Stimulated activated CD8-positive, alpha-beta memory T cell treated with anti-CD3 and anti-CD28 coated beads, Interleukin-4, amount 100 ng/mL, for 1 hour (primary cell): ENCODE measurements at places on chromosomes 4 and X.

GRCh38 chrX:53223955-53224859 is 800 bp downstream of the KDM5C start:
- DNase-seq = no peak

- DNase-seq = no peak
Observed at GRCh38 chr4:151912632-151913031, 151.8 kb upstream of the GATB start.

- no peak for DNase-seq
Observed at GRCh38 chrX:8364369-8365141, 100.1 kb upstream of the VCX3B start.

- no peak for DNase-seq
Observed at GRCh38 chr4:54586320-54586955, 71.3 kb upstream of the KIT start.

GRCh38 chr4:10226756-10227155 is 110.2 kb upstream of the WDR1 start:
- DNase-seq = no peak

GRCh38 chr4:88989990-88990389 is 67.0 kb downstream of the FAM13A start:
- no peak for DNase-seq

DNA sequence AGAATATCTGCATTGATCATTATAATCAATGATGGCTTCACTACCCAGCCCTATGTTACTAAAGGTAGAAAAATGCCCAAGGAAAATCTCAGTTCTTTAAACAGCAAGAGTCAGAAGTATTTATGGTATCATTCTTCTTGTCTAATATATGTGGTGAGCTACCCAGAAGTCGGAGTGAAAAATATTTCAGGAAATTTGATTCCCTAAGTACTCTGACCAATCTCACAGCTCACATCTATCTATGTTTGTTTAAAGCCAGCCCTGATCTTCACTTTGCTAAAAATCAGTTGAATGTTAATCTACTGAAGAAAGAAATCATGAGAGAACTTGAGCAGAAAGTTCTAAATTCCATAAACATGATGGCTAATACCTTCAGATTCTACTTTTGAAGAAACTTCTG is 522.9 kb upstream of the SLIT2 start:
- no peak for DNase-seq

GRCh38 chr4:184823014-184823413 is 2.8 kb downstream of the ACSL1 start:
- DNase-seq = no peak

DNA sequence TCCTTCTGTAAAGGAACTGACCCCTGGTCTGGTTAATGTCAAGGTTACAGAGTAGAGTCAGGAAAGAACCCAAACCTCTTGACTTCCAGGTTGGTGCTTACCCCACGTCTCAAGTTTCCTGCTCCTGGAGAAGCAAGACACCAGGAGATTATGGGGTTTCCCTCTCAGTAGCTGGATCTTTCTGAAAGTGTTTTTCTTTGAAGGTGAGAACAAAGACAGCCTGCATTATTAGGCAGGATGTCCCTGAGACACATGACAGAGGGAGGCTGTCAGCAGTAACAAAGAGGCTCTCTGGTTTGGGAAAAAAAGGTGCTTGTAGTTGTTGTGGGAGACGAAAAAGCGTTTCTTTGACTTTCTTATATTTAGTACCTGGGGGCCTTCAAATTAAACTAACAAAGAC is 44.7 kb upstream of the IGFBP7 start:
- no peak for DNase-seq

DNA sequence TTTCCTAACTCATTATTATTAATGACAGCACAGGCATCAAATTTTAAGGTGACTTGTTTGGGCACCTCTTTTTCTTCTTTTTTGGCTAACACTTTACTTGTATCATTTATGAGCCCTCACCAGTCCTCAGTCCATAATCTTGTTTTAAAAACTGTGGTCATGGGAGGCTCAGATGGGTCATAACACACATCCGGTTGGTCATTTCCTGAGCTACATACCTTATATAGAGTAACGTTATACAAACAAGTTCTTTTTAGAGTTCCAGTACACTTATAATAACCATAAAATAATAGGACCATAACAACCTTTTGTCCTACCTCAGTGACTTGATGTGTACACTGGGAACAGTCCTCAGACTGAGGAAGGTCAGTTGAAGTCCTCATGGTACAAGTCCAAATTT is 21.1 kb upstream of the PLS3 start:
- no peak for DNase-seq

DNA sequence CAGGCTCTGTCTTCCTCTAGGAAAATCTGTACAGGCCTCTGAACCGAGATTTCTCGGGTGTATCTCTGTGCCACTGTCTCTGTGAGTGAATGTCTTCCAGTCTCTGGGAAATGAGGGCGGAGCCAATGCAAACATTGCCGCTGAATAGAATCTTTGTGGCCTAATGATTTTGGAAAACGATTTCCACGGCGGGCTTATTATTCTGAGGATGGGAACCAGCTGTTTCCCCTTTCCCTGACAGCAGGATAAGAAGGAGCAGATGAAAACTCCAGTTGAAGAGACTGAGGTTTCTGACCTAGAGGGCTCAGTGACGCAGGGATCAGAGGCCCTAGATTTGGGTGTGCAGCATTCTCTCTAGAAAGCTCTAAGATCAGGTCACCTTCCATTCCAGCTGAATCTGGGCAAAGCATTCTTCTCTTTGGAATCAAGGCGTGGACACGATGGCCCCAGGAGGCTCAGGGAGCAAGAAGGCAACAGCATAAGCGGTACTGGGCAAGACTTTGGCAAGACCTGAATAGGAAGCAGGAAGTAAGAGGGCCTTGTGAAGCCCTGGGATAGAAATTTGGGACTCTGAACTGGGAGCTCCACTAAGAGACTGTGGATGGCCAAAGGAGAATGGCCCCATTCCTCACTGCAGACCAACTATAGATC is 47.3 kb downstream of the PJA1 start:
- no peak for DNase-seq

DNA sequence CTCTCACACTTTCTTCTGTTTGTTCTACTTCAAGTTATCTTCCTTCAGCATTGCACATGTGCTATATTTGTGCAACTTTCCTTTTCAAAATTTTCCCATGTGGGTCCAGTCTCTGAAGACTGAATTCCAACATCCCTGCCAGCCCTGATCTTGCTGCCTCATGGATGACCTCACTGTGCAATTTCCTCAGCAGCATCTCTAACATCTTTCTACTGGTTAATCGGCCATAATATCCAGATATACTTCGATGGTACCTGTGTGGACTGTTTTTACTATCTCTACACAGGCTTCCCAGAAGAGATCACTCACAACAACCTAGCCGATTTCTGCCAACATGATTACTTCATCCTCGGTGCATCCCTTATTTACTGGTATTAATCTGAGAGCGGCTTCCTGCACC is 41.5 kb downstream of the GPM6A start:
- no peak for DNase-seq

DNA sequence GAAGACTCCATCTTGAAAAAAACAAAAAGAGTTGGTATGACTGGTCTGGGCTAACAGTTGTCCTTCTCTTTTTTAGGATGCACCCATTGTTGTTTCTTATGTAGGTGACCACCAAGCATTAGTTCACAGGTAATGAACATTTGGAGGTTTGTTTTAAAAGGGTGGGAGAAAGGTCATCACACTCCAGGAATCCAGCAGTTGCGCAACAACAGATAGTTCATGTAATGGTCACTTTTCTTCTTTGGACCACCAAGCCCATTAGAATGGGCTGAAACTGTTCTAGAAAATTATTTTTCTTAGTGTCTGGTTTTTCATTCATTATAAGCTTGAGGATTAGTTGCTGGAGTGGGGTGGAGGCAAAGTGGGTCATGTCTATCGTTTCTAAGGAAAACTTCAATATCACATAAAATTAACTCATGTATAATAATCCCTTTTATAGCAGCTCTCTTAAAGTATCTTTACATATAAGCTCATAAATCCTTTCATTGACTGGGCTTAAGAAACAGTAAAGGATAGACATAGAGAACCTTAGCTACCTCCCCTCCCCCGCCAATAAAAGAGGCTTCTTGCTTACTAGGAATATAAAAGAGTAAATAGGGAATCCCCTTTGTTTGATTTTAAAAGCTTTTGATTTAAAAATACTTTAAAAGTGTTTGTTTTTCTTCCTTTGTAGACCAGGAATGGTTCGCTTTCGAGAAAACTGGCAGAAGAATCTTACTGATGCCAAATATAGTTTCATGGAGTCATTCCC is 23.5 kb downstream of the NKAP start:
- DNase-seq = no peak

GRCh38 chr4:112150920-112151319 is 5.7 kb downstream of the FAM241A start:
- no peak for DNase-seq

- DNase-seq = no peak
Observed at GRCh38 chrX:131270080-131270479, 19.0 kb downstream of the IGSF1 start.

- no peak for DNase-seq
Observed at GRCh38 chr4:107737450-107737849, 17.4 kb upstream of the PAPSS1 start.

DNA sequence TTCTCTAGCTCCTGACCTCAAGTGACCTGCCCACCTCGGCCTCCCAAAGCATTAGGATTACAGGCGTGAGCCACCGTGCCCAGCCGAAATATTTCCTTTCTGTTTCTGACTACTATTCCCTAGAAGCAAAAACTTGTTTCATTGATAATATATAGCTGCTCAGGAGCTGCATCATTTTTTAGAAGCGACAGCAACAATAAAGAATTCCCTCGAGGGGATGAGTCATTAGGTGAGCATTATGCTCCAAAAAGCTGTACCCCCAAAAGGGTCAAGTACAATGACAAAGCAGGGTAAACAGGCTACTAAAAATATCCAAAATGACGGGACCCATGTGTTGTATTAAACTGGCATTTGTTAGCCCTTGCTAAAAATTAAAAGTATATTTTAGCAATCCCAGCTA is 67.0 kb downstream of the RBM47 start:
- no peak for DNase-seq

DNA sequence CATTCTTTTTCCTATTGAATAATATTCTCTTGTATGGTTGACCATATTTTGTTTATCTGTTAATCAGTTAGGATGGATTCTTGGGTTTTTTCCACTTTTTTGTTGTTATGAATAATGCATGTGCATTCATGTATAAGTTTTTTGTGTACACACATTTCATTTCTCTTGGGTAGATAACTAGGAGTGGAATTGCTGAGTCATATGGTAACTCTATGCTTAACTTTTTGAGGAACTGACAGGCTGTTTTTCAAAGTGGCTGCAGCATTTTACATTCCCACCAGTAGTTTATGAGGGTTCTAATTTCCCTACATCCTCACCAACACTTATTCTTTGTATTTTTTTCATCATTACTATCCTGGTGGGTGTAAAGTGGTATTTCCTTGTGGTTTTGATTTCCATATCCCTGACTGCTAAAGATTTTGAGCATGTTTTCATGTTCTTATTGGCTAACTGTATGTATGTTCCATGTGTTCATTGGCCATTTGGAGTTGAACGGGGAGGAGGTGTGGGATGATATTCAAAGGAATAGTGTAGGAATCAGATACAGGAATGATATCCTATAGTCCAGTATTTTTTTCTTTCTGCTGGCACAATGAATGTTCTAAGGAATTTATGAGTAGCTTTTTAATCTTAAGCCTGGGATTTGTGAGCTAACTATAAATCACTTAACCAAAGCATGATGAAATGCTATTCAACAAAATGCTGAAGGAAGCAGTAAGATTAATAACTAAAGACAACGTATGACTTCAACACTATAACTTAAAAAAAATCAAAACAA is 114.3 kb downstream of the AMELX start:
- no peak for DNase-seq

DNA sequence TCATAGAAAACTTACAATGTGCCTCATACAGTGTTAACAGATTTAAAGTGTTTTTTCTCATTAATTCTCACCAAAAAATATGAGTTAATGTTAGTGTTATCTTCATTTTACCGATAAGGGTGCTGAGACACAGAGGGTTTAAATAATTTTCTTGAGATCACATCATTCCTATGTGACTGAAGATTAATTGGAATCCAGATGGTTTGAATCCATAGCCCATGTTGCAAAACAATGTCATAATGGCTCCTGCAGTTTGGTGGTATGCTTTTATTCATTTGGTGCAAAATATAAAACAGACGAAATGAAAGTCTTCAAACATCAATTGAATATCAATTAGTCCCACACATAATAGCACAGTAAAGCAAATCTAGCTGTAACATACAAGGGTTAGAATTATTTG is 512.2 kb downstream of the FSTL5 start:
- DNase-seq = no peak

- DNase-seq = no peak
Observed at GRCh38 chr4:100421361-100421978, 96.4 kb downstream of the EMCN start.
